ENCODE measurements at places on chromosomes 6 and 20.

DNA sequence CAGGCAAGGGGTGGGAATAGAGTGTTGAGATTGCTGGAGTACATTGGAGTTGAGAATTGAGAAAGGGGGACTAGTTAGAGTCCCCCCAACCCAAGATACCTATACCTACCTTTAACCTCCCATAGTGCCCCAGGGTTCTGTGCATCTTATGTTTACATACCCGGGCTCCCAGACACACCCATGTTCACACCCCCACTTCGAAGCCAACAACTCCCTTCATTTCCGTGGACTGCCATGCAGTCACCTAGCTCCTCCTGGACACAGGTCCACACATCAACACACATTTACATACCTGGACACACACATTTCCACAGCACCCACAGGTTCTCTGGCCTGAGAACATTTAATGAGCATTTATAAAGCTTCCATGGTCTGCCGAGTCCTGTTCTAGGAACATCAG, 5.1 kb downstream of the TMEM63B start:
- no peak for DNase-seq

GRCh38 chr6:45442716-45443115, 65.0 kb upstream of the SUPT3H start:
- DNase-seq: no peak

DNA sequence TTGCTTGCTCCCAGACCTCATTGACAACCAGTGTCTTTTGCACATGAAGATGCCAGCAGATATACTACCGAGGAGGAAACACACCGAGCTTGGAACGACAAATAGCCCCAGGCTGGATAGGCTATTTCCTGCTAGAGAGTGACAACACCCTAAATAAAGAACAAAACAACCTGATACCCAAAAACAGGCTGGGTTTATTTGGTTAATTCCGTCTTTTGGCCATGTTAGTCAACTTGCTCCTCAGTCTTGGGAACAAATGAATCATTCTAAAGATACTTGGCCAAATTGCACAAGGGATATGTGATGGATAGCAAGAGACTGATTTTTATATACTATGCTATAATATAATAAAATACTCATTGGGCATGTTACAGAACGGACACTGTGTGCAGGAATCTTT, 11.5 kb upstream of the MUC22 start:
- DNase-seq: no peak

DNA sequence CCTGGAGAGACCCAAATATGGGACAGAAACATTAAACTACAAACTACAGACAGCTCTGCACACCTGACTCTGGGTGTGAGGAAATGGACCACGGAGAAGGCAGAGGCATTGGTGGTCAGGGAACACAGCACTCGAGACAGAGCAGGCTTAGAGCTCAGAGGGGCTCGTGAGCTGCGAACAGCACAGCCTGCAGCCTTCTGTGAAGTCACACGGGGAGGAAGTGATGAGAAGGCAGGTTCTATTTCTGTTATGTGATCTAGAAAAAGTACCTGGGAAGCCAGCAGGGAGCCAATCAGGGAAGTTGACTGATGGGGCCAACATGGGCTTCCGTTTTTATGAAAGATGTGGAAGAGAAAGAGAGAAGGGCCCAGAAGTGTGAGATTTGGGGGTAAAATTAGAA, 88.9 kb upstream of the SNAP25 start:
- DNase-seq: no peak

- DNase-seq: no peak
Measured at GRCh38 chr20:33407251-33407650, 5.9 kb upstream of the CDK5RAP1 start.

DNA sequence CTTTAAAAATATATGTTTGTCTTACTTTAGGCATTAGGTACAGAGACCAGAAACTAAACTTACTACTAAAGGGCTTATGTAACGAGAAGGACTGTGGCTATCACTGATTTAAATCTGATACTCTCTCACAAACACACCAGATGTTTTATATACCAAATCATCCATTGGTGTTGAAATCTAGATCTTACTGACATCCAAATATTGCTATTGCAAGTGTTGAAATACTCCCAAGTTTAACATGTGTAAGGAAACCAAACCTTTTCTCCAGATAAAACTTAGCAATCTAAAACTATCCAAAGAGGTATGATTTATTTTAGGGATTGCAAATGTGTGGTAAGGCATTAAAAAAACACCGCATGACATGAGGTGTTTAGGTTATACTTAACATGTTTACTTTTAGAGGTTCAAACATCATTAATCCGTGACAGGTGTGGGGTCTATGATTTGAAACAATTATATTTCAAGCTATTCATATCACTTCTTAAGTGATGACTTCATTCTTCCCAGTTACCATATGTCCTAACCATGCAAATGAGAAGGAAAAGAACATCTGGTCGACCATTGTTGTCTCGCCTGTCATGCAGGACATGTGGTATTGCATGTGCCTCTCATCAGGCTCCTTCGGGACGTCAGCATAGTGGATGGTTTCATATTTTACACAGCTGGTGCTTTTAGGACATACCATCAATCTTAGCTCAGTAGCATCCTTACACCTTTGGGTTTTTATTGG, 168.3 kb upstream of the SPACA1 start:
- no peak for DNase-seq

- no peak for DNase-seq
Measured at GRCh38 chr20:58705208-58705926, 12.8 kb downstream of the NPEPL1 start.
